ENCODE measurements at places on chromosomes 16 and 17.

DNA sequence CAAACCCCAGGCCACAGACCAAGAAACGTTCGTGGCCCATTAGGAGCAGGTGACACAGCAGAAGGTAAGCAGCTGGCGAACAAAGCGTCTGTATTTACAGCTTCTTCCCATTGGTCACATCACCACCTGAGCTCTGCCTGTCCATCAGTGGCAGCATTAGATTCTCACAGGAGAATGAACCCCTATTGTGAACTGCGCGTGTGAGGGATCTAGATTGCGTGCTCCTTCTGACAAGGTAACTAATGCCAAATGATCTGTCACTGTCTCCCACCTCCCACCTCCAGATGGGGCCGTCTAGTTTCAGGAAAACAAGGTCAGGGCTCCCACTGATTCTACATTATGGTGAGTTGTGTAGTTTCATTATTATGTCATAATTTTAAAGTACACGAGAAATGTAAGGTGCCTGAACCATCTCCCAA lies 186.3 kb downstream of the CPPED1 start:
- DNase-seq, result no peak

DNA sequence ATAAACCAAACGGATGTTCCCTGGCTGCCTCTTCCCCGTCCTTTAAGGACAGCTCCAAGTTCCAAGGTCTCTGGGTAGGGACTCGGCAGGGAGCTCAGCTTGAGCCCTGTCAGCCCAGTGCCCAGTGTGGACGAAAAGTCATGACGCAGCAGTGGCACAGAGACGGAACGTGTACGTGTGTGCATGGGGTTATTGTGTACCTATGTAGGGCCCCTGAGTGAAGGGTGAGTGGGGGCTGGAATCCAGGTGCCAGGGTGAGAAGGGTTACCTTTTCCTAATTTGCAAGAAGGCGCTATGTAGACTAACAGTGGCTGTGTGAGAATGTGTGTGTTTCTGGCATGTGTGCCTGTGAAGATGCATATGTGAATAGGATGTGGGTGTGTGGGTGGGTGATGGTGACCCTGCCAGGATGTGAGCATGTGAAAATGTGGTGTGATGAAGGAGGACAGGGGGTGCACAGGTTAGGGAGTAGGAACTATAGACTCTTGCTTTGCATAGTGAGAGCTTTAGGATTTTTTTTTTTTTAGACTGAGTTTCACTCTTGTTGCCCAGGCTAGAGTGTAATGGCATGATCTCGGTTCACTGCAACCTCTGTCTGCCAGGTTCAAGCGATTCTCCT lies 6.0 kb downstream of the SCN4A start:
- peak; percentile 40 for DNase-seq

GRCh38 chr16:1381612-1382406 lies 30.1 kb downstream of the GNPTG start:
- DNase-seq, result no peak

- DNase-seq, result no peak
Observed at GRCh38 chr17:14307560-14308024, 6.7 kb downstream of the HS3ST3B1 start.

- no peak for DNase-seq
Observed at GRCh38 chr17:33127706-33128105, 136.1 kb downstream of the SPACA3 start.

- no peak for DNase-seq
Observed at GRCh38 chr16:6032438-6032837, 934.8 kb upstream of the EEF2KMT start.

GRCh38 chr16:2963723-2964474 lies at the start of gene KREMEN2:
Gene KREMEN2, plus strand, starts transcription at chr16:2964275. Its CDS starts 246 bp downstream, at chr16:2964521.
- no peak for DNase-seq

GRCh38 chr17:40064971-40065768 lies 2.4 kb downstream of the THRA start:
- no peak for DNase-seq

GRCh38 chr17:8117980-8118768 lies at the start of gene ALOXE3:
Gene ALOXE3, minus strand, starts transcription at chr17:8118514. Its CDS starts 524 bp downstream, at chr17:8117990.
- no peak for DNase-seq

DNA sequence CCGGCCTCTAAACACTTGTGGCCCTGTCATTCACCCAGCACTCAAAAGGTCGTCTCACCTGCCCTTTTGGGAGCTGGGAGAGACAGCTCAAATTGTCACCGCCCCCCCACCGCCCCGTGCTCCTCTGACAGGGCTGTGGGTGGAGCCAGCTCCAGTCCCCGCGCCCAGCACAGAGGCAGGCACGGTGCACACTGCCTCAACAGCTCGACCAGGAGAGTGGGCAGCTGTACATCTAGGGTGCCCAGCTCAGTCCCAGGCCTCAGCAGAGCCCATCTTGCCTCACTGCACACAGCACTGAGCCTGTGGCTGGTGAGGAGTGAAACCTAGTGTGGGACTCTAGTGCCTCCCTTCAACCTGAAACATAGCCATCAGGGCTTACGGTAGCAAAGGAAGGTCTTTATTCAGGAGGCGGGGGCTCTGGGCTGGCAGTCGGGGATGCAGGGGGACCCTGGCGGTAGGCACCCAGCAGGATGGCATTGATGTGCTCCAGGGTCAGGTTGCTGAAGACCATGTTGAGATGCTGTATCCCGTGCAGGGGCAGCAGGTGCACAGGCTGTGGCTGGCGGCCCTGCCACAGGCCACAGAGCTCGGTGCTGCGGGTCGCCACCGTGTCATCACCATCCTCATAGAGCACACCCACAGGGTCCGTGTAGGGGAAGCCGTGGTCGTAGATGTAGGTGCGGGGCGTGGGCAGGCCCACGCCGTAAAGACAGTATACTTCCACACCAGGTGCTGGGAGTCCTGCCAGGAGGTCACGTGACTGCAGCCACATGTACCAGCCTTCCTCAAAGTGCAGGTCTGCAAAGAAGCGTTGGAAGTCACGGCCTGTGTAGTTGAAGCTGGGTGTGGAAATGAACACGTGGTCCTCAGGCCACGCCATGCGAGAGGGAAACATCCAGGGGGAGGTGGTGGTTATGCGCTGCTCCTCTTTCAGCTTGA lies 3.1 kb upstream of the PSMB10 start:
- DNase-seq, result no peak

DNA sequence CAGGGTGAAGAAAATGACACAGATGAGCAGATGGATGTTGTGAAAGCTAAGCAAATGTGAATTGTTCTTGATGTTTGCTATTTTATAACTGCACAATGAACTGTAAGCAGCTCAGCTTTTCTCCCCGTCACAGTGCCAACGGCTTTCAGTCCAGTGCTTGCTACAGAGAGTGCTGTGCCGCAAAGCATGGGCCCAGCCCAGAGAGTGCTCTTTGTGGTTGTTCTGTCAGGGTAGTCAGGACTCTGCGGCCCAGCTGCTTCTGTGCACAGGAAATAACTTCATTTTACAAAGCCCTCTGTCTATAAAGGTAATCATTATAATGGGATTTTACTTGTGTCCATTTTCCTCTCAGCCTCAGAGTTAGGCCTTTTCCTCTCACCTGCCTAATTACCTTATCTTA lies 39.1 kb downstream of the CDRT15 start:
- DNase-seq, result no peak

DNA sequence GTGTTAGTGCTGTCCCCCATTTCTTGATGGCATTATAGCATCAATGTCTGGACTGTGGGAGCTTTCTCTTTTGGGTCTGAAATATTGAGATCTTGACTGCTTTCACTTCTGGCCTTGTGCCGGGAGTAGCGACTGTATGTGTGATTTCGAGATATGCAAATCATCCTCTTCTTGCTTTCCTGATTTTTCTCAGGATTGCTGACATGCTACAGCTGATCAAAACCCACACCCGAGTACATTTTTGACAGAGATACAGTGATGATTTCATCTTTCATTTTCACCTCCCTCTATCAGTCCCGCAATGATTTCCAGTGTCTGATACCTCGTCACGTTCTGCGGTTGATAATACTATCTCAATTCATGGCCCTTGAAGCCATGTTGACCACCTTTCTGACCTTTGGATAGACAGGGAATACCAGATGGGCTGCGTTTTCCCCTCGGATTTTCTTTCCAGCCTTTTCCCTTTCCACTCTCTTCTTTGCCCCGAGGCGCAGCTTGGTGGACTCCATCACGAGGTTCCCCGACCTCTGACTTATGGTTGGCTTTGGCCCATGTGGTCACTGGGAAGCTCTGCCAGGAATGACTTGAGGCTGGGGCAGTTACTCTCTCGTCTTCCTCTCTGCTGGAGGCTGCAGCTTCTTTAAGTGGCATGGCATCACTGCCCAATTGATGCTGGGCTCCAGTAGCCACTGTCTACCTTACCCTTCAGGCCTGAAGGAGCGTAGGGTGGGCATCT lies 184.4 kb downstream of the SNX29 start:
- peak; percentile 35 for DNase-seq

- peak; percentile 69 for DNase-seq
Observed at GRCh38 chr16:30063893-30064728, 1.4 kb upstream of the ALDOA start.

DNA sequence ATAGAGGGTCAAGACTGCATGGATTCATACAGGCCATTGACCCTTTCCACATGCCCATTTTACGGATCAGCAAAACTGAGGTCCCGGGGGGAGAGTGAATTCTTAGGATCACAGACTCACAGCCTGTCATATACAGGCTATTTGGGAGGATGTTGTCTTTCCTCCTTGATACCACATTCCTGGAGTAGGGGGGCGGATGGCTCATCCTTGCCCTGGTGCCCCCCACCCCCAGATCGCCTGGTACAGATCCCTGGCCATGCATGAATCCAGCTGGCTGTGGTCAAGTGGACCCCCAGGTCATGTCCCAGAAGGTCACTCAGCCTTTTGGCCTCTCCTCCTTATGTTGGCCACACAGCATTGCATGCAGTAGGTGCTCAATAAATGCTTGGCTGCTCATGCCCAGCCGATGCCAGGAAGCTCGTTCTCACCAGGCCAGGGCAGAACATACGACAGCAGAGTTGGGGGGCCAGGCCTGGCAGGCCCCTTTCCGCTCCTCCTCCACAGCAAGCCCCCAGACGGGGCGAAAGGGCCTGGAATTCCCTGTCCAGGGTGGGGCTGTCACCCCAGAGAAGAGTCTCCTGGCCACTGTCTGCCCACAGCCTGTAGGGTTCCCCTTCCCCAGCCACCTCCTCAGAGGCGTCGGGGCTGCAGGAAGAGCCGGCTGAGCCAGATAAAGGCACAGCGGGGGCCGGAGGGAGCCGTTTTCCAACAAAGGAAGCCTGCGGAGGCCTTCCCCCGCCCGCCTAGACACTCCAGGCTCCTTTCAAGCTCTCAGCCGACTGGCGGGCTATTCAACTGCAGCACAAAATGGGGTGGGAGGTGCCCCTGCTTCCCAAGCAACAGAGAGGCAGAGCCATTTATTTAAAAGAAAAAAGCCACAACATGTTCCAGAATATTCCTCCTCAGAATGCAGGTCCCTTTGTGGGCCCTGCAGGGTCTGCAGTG lies 215.7 kb upstream of the CIBAR2 start:
- no peak for DNase-seq

DNA sequence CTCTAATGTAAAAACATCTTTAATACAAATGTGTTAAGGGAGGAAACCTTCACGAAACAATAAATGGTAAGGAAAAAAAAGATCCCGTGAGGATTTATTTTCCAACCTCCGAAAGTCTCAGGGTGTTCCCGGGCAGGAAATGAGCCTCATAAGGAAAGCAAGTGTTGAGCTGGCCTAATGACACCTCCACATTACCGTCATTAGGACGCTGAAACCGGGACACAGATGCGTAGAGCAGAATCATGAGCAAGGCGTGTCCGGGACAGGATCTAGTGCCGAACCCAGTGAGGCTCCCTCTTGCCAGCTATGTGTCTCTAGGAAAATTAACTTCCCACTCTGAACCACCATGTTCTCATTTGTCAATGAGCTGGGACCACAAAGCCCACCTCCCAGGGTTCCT lies 22.7 kb upstream of the CYTH1 start:
- no peak for DNase-seq

DNA sequence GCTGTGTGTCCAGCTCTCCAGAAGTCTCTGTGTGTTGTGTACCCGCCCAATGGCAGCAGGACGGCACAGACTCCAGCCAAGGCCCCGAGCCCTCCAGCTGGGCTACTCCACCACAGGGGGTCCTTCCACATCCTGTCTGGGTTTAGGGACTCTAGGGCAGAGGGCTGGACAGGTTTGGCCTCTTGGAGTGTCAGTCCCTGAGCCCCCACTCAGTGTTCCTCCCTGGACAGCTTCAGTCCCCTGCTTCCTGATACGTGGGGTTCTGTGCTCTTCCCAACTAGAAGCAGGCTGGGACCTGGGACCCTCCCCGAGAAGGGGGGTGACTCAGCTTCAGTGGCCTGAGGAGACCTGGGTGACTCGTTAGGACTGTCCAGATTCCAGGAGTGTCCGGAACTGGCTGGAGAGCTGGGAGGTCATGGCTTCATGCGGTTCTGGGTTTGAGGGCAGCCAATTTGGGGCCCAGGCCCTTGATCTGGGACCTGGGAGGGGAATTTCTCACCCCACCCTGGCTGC lies 4.2 kb downstream of the CDK3 start:
- no peak for DNase-seq

- DNase-seq, result no peak
Observed at GRCh38 chr16:83925095-83925905, 26.4 kb downstream of the MLYCD start.

GRCh38 chr16:31108035-31108793 lies at the start of gene BCKDK:
Gene BCKDK, plus strand, starts transcription at chr16:31108386. Its CDS starts 838 bp downstream, at chr16:31109224.
- DNase-seq, result peak; percentile 93

GRCh38 chr16:54690710-54691109 lies 240.0 kb upstream of the IRX5 start:
- no peak for DNase-seq

DNA sequence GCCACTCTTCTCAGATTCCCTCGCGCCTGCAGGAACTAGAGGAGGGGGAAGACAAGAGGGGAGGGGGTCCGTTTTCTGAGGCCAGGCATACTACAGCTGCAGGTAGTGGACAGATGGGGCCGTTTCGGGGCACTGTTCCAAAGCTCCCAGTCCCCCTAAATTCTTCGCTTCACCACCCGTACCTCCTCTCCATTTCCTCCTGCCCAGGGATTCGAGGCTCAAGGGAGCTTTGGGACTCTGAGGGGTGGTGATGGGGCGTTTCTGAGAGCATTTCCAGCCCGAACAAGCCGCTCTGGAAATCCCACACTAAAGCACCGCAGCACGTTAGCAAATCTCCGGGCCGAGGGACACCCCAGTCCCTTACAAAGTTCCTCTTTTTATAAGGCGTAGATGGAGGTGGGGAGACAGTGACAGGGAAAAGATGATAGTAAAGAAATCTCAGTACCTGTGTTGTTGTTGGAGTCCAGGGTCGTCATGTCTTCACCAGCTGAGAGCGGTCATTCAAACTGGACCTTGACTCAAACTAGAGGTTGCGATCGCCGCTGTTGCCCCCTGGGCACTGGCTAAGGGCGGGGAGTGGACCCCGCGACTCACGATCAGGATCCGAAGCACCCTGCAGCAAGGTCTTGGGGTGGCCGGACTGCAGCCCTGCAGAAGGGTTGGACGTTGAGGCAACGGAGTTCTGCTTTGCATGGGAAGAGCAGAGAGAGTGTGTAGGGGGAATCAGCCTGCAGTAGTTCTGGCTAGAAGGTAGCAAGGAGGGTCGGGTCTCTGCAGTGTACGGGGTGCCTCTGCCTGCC lies 570 bp downstream of the NR1D1 start:
- no peak for DNase-seq

GRCh38 chr16:88549671-88550245 lies 20.4 kb upstream of the ZC3H18 start:
- DNase-seq, result no peak

Data from GM19239 (cell line).